ENCODE measurements at places on chromosomes 5 and 9.

GRCh38 chr9:37732086-37732741 is 21.4 kb upstream of the TRMT10B start:
- no peak for DNase-seq

DNA sequence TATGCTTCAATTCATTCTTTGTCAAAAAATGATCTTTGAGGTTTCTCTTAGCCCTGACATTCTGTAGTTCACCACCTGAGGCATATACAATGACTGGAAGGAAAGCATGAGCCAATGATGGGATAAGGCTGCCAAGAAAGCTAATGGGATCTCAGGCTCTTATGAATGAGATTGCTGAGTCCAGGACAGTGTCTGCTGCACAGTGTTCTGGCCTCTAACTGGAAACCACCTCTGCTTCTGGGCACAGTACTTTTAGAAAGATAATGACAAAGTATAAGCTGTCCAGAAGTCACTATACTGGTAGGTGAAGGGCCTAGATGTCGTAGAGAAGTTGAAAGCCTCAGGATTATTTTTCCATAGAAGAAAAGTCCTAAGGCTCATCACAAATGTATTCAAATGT is 69.1 kb upstream of the PAPPA start:
- DNase-seq, result no peak

DNA sequence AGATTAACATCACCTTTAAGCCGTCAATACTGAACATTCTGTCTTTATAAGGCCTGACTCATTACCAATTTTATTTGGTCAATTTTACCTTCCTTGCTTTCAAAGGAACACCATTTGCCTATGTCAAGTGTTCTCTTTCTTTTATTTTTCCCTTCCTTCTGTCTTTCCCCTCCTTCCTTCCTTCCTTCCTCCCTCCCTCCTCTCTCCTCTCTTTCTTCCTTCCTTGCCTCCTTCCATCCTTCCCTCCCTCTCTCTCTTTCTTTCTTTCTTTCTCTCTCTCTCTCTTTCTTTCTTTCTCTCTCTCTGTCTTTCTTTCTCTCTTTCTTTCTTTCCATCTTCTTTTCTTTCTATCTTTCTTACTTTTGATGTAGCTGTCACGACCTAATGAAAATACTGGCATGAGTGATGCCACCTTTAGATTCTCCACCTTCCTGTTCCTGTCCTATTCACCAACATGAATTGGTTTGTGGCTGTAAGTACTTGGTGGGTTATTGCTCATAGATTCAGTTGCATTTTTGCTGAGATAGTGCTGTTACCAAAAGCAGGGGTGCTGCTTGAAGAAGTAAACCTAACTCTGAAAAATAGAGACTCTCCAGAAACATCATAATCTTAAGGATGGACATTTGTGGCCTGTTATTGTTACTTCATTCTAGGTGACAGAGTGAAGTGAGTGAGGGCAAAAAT is 33.8 kb downstream of the DOCK8 start:
- no peak for DNase-seq

DNA sequence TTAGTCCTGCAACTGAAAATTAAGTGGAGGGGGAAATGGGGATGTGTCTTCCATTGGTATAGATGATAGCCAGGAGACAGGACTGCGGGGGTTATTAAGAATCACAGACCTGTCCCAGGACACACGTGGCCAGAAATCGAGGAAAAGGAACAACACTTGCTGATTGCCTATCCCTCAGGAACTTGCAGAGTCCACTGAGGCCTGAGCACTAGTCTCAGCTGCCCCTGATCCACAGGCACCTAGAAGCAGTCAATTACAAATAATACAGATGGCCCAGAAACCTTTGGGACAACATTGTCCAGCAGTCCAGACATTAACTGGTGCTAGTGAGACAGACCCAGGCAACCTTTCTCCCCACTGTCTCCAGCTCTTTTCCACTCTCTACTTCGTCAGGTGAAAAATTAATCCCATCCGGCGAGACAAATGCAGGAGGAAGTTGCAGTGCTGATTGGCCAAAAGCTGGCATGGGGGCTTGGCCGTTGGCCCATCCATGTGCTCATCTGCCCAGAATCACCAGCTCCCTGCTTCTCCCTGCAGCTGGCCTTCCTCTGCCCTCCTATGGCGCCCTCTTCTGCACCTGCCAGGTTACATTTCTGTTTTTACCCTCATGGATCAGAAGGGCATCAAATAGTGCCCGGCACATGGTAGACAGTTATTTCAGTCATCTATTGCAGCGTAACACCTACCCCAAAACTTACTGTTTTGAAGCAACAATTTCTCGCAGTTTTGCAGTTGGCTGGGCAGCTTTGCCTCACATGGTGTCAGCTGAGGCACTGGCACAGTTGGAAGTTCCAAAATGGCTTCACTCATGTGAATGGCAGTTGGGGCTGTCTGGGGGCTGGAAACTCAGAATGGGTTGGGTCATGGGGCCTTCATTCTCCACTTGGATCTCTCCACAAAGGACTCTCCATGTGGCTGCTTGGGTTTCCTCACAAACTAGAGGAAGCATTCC is 3.6 kb upstream of the B4GALT1 start:
- DNase-seq, result no peak

DNA sequence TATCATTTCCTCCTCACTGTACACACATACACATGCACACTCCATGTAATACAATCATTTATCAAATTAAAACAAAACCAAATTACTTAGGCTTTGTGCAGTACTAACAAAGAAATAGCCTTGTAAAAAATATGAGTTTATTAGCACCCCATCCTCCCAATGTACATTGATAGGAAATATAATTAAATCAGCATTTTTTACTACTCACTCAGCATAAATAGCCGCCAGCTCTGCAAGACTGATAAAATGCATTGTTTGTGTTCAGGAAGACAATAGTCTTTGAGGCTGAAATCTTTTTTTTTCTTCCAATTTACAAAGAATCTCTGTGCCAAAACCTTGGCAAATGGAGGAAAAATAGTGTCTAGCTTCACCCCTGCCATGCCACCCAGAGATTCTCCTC is 497.6 kb upstream of the ADAMTS16 start:
- no peak for DNase-seq

- no peak for DNase-seq
Measured at GRCh38 chr9:107105784-107106183, 177.3 kb upstream of the RAD23B start.

Data from lung (tissue), 17 donors.